ENCODE measurements at places on chromosomes 2 and 18. TPM values are rescaled to one million over a fixed set of nuclear protein-coding genes. Genes with fewer than 3 reads are reported as not detected.

GRCh38 chr2:24515335-24515734 lies 24.3 kb downstream of the NCOA1 start:
- H3K4me1 ChIP-seq, result peaks cover 50% of the 10 kb centered on the region
- H3K36me3 ChIP-seq, result no peaks in the 10 kb centered on the region
- H3K27ac ChIP-seq, result no peak overlapping the region

DNA sequence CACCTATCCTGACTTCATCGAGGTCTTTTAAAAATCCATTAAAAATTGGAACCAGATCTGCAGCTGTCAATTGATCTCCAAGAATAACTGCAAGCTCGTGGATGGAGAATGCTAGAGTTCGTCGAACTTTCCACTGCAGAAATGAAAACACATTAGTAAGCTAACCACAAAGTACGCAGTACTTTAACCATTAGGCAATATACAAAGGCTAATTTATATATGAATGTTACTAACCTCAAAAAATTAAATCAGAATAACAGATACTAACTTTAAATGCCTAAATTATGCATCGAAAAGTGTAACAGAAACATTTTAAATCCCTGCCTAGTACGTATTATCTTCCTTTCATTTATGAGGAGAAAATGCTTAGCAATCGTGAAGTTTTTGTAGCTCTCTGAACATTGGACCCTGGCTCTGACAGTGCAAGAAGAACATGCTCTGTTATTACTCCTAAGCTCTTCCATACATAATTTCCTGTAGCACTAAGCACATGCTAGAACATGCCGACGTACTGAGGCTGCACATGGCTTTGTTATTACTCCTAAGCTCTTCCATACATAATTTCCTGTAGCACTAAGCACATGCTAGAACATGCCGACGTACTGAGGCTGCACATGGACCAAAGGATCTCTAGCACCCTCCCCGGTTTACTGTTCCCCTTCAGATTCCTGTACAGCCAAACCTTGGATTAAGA lies 57.0 kb downstream of the PPP4R1 start:
- no peaks in the 10 kb centered on the region for H3K4me1 ChIP-seq
- no peaks in the 10 kb centered on the region for H3K27me3 ChIP-seq
- no peak overlapping the region for H3K4me3 ChIP-seq
- DNase-seq, result no peak

Gene DSC3
- total RNA-seq, result 176 TPM

DNA sequence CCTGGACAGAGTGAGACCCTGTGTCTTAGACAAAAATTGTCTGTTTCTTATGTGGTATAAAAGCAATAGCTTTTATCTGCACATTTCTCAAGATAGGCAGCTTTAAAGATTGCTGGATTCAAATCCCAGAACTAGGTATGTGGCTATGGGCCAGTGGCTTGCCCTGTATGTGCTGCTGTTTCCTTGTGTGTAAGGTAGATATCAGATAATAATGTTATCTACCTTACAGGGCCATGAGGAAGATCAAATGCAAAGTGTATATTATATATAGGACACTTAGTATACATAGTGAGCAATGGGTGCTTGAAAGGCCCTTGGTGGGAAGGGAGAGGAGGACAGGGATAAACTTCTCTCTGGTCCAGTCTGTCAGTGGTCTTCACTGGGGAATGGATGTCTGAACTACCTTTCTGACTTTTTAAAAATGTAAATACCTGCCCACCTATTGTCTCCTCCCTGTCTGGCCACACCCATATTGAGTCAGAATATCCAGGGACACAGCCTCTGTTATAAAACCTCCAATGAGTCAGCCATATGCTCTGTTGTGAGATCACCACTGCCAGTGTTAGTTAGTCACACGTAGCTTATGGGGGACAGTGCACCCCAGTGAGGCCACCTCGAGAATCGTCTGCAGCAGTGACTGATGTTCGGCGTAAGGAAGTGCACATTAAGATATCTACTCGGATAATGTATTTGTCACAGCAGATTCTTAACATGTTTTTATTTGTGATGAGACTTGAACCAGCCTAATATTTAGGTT lies 383.4 kb downstream of the PTPRM start:
- no peaks in the 10 kb centered on the region for H3K36me3 ChIP-seq
- H3K27me3 ChIP-seq, result no peaks in the 10 kb centered on the region
- DNase-seq, result no peak
- peaks cover 13% of the 10 kb centered on the region for H3K4me1 ChIP-seq

GRCh38 chr2:124911560-124911959 lies 886.5 kb downstream of the CNTNAP5 start:
- no peaks in the 10 kb centered on the region for H3K4me1 ChIP-seq
- H3K4me3 ChIP-seq, result no peak overlapping the region
- DNase-seq, result no peak
- no peaks in the 10 kb centered on the region for H3K36me3 ChIP-seq
- H3K27me3 ChIP-seq, result no peaks in the 10 kb centered on the region
- H3K27ac ChIP-seq, result no peak overlapping the region

- H3K36me3 ChIP-seq, result no peaks in the 10 kb centered on the region
- DNase-seq, result no peak
- no peak overlapping the region for H3K27ac ChIP-seq
- no peak overlapping the region for H3K4me3 ChIP-seq
These were observed 56.1 kb upstream of the SLC35G4 start for GRCh38 chr18:11553098-11553940.

GRCh38 chr18:49183921-49184320 lies 233.2 kb upstream of the SMAD7 start:
- no peaks in the 10 kb centered on the region for H3K4me1 ChIP-seq
- DNase-seq, result no peak
- H3K27me3 ChIP-seq, result no peaks in the 10 kb centered on the region
- H3K4me3 ChIP-seq, result no peak overlapping the region

DNA sequence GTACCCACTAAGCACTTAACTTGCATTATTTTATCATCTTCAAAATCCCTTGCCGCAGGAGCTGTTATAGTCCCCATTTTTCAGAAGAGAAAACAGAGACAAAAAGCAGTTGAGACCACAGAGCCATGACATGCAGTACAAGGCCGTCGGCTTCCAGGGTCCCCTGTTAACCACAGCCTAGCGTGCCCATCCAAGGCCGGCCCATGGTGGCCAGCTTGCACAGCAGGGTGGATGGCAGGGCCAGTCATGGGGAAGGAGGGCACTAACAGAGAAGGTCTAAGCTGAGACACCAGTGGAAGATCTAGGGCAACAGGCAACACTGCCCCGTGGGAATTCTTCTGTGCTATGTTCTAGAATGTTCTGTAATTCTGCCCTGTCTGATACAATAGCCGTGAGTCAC lies 192.6 kb upstream of the ID2 start:
- no peak overlapping the region for H3K27ac ChIP-seq
- H3K4me1 ChIP-seq, result peaks cover 27% of the 10 kb centered on the region
- no peak for DNase-seq
- H3K36me3 ChIP-seq, result no peaks in the 10 kb centered on the region
- H3K4me3 ChIP-seq, result no peak overlapping the region

DNA sequence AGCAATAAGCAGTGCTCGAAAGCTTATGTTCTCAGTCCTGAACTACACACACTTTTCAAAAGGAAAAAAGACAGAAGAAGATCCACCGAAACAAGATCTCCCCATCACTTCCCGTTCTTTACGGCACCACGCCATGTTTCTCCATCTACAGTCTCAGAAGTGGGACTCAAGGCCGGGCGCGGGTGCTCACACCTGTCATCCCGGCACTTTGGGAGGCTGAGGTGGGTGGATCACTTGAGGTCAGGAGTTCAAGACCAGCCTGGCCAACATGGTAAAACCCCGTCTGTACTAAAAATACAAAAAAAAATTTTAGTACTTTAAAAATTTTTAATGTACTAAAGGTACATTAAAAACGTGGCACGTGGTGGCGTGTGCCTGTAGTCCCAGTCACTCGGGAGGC lies 31.2 kb downstream of the ZNF516 start:
- H3K4me3 ChIP-seq, result no peak overlapping the region
- H3K4me1 ChIP-seq, result peaks cover 65% of the 10 kb centered on the region
- H3K27me3 ChIP-seq, result no peaks in the 10 kb centered on the region
- no peaks in the 10 kb centered on the region for H3K36me3 ChIP-seq

DNA sequence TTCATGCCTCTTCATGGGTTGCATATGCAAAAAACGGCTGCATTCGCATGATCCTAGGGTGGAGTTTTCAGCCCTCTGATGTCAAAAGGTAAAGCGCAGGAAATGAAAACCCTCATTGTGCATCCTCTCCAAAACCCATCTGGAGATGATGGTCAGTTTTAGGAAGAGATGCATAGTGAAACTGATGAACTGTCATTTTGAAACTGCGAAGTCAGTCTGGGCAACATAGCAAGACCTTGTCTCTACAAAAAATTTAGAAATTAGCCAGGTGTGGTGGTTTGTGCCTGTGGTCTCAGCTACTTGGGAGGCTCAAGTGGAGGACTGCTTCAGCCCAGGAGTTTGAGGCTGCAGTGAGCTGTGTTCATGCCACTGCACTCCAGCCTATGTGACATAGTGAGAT lies 2.5 kb upstream of the TTLL4 start:
- no peak for DNase-seq
- H3K4me3 ChIP-seq, result no peak overlapping the region
- no peaks in the 10 kb centered on the region for H3K27me3 ChIP-seq
- no peaks in the 10 kb centered on the region for H3K36me3 ChIP-seq
- H3K4me1 ChIP-seq, result peaks cover 14% of the 10 kb centered on the region

- H3K36me3 ChIP-seq, result no peaks in the 10 kb centered on the region
- no peaks in the 10 kb centered on the region for H3K27me3 ChIP-seq
- H3K27ac ChIP-seq, result no peak overlapping the region
- no peak overlapping the region for H3K4me3 ChIP-seq
- no peaks in the 10 kb centered on the region for H3K4me1 ChIP-seq
- DNase-seq, result no peak
These were observed 412.1 kb downstream of the TDRD15 start for GRCh38 chr2:21535826-21536225.

- no peaks in the 10 kb centered on the region for H3K36me3 ChIP-seq
- no peaks in the 10 kb centered on the region for H3K4me1 ChIP-seq
- DNase-seq, result no peak
- H3K27ac ChIP-seq, result no peak overlapping the region
- H3K27me3 ChIP-seq, result no peaks in the 10 kb centered on the region
These were observed 63.3 kb upstream of the TMEM182 start for GRCh38 chr2:102698369-102699111.

GRCh38 chr2:171515672-171516298 lies 6.5 kb upstream of the CYBRD1 start:
- H3K36me3 ChIP-seq, result no peaks in the 10 kb centered on the region
- H3K4me3 ChIP-seq, result no peak overlapping the region
- DNase-seq, result no peak
- no peaks in the 10 kb centered on the region for H3K4me1 ChIP-seq
- no peak overlapping the region for H3K27ac ChIP-seq

DNA sequence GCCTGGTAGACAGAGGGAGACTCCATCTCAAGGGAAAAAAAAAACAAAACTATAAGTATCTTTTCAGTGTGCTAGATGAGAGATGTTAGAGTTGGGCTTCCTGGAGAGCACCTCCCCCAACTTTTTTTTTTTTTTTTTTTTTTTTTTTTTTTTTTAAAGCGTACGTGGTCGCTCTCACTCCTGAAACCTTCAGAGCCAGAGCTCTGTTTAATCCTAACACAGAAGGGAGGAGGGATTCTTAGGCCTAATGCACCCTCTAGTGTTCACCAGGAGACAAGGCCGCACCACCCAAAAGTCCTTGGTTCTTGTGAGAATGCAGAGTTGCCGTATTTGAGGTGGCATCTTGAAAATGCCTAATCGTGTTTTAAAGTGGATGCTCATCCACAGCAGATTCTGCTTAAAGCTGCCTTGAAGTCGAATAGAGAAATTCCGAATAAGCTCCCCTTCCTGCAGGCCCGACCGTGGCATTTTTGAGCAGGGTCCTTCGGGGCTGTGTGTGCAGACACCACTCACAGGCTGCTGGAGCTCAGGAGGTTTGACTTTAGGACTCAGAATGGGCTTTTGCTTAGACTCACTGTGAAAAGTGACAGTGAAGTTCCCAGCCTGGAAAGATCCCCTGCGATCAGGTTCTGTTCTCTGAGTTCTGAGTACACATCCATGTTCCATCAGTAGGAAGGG lies 252.6 kb downstream of the AGAP1 start:
- H3K4me3 ChIP-seq, result no peak overlapping the region
- DNase-seq, result no peak
- H3K27me3 ChIP-seq, result no peaks in the 10 kb centered on the region
- H3K4me1 ChIP-seq, result peaks cover 17% of the 10 kb centered on the region
- no peak overlapping the region for H3K27ac ChIP-seq

Gene CNNM3
- total RNA-seq, result 16.5 TPM

- no peaks in the 10 kb centered on the region for H3K27me3 ChIP-seq
- no peaks in the 10 kb centered on the region for H3K4me1 ChIP-seq
- H3K36me3 ChIP-seq, result no peaks in the 10 kb centered on the region
- no peak overlapping the region for H3K4me3 ChIP-seq
These were observed 20.0 kb upstream of the FBLN7 start for GRCh38 chr2:112118148-112118547.

DNA sequence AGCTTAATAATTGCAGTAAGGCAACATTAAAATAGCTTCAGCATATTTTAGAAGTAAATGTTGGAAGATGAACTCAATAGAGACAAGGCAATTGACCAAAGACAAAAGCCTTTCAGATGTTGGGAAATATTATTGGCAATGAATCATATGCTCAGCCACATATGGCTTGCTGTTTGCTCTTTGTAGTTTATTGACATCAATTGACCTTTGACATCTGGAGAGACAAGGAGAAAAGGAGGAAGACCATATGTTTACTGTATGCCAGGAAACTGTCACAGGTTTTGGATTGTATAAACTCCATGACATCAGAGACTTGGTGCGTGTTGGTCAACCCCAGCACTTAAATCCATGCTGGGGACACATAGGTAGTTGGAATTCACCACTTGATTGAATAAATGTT lies 60.6 kb upstream of the SLC16A14 start:
- peak overlapping the region; percentile 45 for H3K27ac ChIP-seq
- no peaks in the 10 kb centered on the region for H3K36me3 ChIP-seq
- H3K4me3 ChIP-seq, result peak overlapping the region; percentile 6
- no peaks in the 10 kb centered on the region for H3K27me3 ChIP-seq

DNA sequence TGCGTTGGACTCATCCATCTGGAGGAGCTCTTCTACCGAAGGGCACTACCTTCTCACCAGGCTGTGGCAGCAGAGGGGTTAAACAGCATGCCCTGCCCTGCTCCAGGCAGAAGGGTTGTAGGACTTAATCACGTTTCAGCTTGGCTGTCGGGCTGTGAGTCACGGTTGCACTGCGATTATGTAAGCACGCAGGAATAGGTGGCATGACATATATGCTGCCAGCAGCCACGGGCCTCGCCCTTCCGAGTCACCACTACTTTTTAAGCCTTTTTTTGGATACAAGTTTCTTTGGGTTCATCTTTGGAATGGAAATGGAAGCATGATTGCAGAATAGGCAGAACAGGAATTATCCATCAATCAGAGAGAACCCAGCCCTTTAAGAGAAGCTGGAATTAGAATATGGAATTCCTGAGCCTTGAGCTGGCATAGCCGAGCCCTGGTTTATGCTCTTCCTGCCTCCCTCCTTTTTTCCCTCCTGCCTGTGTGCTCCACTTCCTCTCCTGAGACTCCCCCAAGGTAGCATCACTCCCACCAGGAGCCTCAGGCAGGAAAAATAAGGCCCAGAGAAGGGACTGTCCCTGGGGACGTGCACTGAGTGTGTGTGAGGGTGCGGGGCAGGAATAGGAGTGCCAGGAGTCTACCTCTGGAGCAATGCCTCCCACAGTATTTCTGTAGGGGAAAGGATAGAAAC lies 86.8 kb downstream of the SEMA4F start:
- H3K4me3 ChIP-seq, result no peak overlapping the region
- no peak for DNase-seq
- peaks cover 17% of the 10 kb centered on the region for H3K4me1 ChIP-seq
- H3K36me3 ChIP-seq, result no peaks in the 10 kb centered on the region
- H3K27ac ChIP-seq, result no peak overlapping the region
